ENCODE measurements at places on chromosomes 7 and 10. TPM values are rescaled to one million over a fixed set of nuclear protein-coding genes. Genes with fewer than 3 reads are reported as not detected.

DNA sequence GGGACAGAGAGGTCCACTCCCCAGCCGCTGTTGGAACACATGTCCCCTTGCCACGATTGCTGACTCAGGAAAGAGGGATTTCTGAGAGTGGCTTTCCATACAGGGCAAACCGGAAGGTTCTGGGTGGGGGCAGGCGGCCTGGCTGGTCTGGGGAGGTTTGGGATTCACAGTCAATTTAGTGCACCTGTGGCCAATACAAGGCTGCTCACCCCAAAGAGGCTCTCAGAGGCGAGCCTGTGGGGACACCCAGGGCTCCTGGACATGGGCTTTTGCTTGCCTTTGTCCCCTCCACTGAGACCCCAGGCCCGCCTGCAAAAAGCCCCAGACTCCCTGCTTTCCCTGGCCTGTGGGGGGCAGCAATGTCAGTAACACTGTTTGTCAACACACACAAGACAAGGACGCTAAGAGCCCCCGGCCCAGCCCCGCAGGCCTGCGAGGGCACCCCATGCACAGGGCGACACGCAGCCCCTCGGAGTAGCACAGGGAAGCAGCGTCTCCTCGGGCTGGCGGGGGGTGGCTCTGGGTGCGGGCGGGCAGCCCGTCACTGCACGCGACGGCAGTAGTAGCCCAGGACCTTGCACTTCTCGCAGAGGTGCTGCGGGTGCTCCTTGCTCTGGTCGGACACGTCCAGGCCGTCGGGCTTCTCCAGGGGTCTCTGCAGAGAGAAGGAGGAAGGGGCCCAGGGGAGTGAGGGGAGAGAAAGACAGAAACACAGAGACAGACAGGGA lies 38.7 kb downstream of the PPIF start:
- ATAC-seq, result no peak

DNA sequence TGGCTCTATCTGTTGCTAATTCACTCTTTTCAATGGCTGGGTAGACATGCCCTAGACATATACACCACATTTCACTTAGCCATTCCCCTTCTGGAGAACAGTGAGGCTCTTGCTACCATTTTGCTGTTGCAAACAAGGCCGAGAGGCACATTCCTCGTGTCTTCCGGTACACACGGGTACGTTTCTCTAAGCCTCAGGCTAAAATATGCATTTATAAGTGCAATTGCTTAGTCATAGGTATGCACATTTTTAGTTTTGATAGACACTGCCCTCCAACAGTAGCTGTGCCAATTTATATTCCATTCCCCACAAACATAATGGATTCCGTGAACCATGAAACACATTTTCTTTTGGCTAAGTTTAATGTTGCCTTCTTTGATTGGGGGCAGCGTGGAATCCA lies 13.2 kb downstream of the CHAT start:
- no peak for ATAC-seq

DNA sequence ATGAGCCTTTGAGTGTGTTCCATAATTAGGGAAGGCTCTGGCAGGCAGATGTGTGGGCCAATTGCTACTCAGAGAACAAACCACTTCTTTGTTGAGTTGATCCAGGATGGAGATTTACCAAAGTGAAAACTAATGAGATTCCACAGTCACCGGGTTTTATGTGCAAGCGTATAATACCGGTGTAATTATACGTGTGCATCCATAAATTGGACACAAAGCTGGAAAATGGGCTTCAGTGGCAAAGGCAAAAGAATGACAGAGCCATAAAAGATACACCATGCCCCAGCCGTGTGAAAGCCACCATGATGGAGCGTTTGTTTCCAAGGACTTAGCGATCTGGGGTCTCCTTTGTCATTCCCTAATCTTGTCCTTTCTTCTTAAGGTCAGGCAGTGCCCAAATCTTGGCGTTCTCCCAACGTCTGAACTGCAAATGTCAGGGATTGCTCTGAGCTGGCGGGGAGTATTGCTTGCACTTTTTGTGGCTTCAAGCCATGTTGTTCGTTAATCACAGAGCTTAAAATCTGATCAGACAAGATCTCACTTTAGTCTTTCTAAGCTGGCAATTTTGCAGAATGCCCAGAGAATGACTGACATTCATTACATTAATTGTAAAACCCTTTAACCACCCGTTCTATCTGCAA lies 70.1 kb downstream of the NPTX2 start:
- ATAC-seq, result no peak

GRCh38 chr10:17984056-17984455 lies 32.3 kb downstream of the SLC39A12 start:
- ATAC-seq, result no peak

Gene CYP3A4
- not detected for total RNA-seq

DNA sequence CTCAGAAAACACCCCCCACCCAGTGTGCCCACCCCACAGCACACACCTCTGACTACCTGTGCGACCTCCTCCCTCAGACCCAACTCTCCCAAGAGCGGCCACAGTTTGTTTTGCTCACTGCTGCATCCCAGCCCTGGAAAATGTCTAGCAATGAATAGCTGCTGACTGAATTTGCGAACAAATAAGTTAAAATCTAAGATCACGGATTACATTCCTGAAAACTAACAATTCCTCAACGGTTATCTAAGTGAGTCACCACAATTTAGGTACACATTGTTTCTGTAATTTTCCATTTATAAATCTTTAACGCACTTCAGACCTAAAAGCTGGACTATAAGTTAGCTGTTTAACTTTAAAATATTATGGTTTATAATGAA lies 235.2 kb downstream of the ZMYND11 start:
- no peak for ATAC-seq

GRCh38 chr7:7761974-7762779 lies 43.8 kb upstream of the RPA3 start:
- ATAC-seq, result peak; percentile 22

Gene NOC3L
- 19.4 TPM for total RNA-seq

DNA sequence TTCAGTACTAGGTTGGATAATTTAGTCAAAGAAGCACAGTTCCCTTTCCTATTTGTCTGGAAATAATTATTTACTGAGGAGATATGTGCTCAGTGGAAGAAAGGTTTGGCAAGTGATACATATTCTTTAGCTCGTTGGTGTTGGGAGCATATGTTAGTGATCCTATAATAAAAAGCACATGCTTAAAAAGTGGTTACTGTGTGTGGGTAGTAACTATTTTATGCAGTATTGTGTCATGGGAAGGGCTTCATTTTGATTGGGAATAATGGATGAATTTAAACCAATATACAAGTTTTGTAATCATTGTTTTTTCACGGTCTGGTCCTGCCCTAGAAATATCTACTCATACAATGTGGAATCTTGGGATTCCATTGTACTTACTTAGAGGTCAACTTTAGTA lies 188.7 kb upstream of the PPP1R3A start:
- ATAC-seq, result no peak

DNA sequence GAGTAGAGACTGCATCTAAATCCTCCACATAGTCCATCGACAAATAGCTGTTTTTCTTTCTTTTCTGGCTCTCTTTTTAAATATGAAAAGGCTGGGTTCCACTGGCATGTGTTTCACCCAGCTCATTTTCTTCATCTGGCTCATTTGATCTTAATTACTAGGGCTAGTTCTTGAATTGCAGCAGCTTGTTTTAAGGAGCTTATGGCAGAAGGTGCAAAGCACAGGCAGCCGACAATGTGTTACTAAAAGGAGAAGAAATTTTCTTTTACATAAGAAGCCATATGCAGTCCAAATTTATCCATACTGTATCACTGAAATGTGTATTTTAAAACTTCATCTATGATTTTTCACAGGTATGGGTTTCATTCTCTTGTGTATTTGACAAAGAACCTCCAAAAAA lies 205.6 kb upstream of the PTER start:
- ATAC-seq, result no peak

- peak; percentile 65 for ATAC-seq
Observed at GRCh38 chr10:11533328-11533781, 78.1 kb downstream of the USP6NL start.

Gene NXPH1
- not detected for total RNA-seq

DNA sequence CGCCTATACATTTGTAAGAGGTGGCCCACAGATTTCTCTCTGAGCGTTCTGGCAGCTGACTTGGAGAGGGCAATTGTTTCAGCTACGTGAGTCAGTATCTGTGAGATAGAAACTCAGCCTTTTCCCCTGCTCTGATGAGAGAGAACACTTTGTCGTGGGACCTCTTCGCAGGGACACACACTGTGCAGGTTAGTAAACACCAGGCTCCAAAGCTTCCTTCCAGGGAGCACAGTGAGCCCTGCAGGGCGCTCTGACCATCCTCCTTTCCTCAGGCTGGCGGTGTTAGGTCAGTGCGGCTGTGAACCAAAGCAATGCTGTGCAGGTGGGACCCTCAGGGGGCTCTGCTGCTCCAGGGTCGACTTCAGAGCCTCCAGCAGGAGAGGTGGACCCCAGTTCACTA lies 152.2 kb upstream of the TCF7L2 start:
- ATAC-seq, result no peak

- no peak for ATAC-seq
Observed at GRCh38 chr10:25944771-25945170, 10.7 kb downstream of the MYO3A start.

DNA sequence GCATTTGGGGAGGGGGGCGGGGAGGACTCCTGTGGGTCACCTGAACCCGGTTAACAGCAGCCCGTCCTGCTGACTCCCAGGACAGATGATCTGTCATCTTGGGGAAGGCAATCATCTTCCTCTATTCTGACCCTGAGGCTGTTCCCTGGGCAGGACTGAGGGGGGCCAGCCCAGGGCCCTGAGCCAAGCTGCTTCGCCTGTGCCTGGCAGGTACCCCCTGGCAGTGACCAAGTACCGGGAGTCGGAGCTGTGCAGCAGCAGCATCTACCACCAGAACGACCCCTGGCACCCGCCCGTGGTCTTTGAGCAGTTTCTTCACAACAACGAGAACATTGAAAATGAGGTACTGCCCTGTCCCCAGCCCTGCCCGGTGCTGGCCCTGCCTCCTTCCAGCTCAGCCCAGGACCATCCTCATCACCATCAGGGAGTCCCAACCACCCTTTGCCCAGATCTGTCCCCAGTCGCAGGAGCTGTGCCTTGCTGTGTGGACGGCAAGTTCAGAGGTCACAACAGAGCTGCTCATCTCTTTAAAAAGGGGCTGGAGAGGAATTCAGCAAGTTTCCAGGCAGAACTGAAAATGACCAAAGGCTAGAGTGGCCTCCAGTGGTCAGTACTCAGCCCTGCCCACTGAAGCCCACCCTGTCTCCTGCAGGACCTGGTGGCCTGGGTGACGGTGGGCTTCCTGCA lies 8.1 kb downstream of the AOC1 start:
- ATAC-seq, result no peak

GRCh38 chr7:45720989-45721388 lies 146.8 kb downstream of the ADCY1 start:
- no peak for ATAC-seq

DNA sequence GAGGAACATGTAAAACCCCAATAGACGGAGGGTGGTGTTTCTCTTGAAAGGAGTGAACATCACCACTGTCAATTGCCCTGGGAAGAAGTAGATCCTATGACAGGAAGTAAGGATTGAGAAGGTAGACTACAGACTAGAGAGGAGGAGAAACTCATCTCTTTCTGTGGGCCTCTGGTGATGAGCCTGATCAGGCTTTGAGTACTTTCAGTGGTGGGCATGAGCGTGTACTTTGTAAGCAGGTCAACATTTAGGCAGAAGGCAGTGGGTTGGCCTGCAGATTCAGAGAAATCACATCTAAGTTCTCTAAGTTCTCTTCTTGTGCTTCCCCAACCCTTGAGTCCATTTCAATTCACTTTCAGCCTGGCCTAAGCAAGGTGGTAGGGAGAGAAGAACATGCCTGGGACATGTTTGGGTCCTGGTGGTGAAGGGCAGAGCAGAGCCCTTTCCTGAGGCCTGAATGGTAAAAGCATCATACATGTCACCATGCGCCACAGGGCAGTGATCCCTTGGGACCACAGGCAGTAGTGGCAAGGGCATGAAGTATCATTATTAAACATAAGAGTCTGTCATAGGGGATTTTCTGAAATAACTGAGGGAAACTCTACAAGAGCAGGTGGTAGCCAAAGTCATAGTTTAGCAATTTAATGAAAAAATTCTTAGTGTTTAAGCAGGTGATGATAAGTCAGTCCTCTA lies 56.4 kb upstream of the ANKRD1 start:
- no peak for ATAC-seq

Gene TMEM236
- total RNA-seq, result 1.6 TPM

GRCh38 chr7:12389089-12389700 lies 14.5 kb downstream of the VWDE start:
- ATAC-seq, result no peak

- ATAC-seq, result no peak
Observed at GRCh38 chr7:24786941-24787340, 29.7 kb upstream of the GSDME start.

DNA sequence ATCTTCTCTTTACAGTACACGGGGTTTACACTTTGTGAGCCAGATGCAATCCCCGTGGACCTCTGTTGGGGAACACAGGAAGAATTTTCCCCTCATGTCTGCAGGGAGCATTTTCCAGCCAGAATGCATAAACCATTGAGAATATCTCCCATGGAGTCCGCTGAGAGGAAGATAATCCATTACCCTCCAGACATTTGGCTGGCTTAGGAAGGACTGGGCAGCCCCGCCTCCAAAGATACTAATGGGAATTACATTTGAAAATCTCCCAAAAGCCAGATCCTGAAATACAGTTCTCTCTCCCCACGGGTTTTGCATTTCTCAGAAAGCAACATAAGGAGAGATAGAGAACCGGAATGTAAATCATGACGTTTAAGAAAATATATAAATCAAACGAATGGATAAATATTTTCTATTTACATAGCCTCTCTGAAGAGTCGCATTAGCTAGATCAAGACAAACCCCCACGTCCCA lies 53.5 kb downstream of the TRIL start:
- no peak for ATAC-seq

GRCh38 chr10:121152935-121153334 lies 301.8 kb downstream of the WDR11 start:
- no peak for ATAC-seq

DNA sequence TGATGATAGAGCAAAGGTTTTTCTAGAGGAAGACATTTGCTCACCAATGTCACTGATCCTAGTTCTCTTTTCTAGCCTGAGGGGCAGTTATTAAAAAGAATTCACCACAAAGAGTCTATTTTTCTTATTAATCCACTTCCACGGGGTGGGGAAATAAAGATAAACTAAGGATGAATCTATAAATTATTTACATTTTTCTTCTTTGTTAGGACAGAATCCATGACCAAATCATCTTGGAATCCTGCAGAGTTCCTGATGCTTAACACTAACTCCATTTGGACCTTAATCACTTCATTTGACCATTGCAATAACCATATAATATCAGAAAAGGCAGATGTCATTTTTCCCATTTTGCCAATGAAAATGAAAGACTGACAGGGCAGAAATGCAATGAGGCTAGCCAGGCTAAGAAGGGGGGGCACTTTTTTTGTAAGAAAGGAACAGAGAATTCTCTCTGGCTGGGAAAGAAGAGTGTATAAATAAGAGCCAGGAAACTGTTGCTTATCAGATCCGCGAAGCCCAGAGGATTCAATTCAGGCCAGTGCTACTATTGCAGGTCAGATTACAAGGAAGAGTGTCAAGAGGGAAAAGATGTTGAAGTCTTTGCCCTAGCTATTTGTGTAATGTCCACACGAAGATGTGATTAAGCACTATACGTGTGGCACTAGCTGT lies 433.2 kb downstream of the TNS3 start:
- ATAC-seq, result no peak

GRCh38 chr10:14456870-14457266 lies 126.1 kb upstream of the FRMD4A start:
- no peak for ATAC-seq

Gene C7orf57
- not detected for total RNA-seq

GRCh38 chr7:44880317-44881018 lies 4.9 kb downstream of the PURB start:
- no peak for ATAC-seq

Gene KLF14
- 0.16 TPM for total RNA-seq

Measured in gastroesophageal sphincter (tissue), 4 donors.